ENCODE measurements at places on chromosomes 16 and 17.

GRCh38 chr17:78944026-78944425 is 18.8 kb upstream of the TIMP2 start:
- DNase-seq = no peak

DNA sequence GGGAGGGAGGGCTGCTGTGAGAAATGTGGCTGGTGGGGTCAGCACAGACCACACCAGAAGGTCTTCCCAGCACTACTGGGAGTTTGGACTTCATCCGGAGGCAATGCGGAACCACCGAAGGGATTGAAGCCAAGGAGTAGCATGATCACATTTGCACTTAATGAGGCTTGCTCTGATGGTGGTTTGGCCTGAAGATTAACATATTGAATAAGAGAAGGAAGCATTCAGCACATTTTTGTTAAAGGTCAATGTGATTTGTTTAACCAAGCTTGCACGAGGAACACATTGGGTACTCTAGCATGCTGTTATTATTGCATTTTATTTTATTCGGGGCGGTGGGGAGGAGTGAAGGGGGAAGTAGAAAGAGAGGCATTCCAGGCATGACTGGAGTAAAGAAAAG is 378.6 kb downstream of the UTP18 start:
- DNase-seq = no peak

DNA sequence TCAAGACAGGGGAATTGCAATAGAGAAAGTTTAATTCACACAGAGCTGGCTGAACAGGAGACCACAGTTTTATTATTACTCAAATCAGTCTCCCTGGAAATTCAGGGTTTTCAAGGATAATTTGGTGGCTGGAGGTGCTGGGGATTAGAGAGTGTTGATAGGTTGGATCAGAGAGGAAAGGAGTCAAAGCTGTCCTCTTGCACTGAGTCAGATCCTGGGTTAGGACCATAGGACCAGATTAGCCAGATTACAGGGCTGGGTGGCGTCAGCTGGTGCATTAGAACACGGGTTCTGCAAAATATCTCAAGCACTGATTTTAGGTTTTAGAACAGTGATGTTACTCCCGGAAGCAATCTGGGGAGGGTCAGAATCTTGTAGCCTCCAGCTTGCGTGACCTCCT is 1.8 kb upstream of the NSMCE1 start:
- no peak for DNase-seq

DNA sequence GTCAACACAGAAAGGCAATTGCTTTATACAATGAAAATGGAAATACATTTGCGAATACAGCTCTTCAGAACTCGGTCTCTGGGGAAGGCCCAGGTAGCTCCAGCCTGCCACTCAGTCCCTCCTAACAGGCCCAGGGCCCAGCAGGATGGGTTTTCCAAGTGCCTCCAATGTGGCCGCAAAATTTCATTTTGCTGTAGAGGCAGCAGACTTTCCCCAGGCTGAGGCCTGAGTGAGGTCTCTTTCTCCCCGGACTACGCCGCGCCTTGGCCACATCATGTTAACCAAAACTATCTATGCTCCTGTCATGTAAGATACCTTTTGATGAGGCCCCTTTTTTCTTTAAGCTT is 606.0 kb upstream of the SALL1 start:
- no peak for DNase-seq

- peak; percentile 82 for DNase-seq
Observed at GRCh38 chr17:78970834-78971755, 8.6 kb downstream of the LGALS3BP start.

DNA sequence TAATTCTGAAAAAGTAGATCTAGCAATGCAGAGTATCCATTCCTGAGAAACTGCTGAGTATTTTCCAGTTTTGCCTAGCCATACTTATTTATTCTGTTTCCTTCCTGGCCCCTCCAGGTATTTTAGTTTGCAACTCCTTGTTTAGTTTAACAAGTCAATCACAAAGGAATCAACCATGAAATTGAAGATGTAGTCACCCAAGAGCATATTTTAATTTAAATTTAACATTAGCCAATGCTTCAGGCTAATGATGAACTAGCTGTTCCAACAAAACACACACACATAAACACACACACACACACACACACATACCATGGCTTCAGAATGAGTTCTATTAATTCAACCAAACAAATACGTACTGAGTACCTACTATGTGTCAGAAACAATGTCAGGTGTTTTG is 332.8 kb upstream of the ERCC4 start:
- DNase-seq = no peak

DNA sequence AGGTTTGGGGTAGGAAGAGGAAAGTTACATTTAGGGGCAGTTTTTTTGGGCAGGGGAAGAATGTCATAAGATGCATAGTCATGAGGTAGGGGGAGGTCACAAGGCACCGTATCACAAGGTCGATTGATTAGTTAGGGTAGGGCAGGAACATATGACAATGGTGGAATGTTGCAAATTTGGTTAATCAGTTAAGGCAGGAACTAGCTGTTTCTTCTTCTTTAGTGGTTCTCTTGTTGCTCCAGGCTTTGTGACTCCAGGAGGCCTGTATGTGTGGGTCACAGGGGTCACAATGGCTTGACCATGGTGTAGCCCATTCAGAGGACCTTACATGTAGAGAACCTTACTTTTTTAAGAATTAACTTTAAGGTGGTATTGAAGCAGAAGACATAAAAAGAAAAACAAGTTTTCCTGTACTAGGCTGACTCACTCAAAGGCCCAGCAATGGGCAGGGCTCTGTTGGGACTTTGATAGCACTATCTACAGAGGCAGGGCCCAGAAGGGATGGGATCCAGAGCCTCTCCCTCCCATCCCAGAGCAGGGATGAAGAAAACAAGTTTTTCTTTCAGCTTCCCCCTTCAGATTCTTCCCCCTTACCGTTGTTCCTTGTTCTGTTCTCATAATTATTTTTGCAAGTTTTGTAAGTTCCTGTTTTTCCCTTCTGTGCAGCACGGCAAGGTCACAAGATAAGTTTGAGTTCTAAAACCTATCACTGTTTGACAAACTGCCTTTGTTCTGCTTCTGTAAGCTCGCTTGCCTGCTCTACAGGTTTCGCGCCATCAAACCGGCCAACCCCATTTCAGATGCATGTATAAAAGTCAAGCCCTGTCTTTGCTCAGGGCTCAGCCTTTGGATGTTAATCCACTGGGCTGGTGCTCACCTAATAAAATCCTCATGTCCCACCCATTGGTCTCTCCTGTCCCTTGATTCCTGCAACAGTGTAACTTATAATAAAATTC is 45.8 kb upstream of the ATF7IP2 start:
- no peak for DNase-seq

- no peak for DNase-seq
Observed at GRCh38 chr17:64992325-64992802, 64.2 kb downstream of the GNA13 start.

- DNase-seq = no peak
Observed at GRCh38 chr17:77019893-77020379, 120.8 kb upstream of the SEC14L1 start.

DNA sequence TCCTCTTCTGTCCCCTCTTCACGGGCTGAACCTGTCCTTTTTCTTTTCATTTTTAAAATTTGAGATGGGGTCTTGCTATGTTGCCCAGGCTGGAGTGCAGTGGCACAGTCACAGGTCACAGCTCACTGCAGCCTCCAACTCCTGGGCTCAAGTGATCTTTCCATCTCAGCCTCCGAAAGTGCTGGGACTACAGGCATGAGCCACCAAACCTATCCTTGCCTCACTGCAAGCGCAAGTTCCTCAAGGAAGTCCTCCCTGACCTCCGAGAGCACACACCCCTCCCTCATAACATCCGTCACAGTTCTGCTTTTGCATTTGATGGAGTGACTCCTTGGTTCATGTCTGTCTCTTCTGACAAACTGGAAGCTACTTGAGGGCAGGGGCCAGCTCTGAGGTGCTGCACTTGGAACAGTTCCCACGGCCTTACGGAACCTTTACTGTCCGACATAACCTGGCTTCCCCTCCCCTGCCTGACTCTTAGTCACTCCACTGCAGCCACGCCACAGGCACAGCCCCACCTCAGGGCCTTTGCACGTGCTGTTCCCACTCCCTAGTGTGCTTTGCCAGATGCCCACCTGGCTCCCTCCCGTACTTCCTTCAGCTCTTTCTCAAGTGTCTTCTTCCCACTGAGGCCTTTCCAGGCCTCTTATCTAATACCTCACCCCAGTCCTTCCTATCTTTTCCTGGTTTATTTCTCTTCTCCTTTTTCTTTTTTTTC is 4.4 kb downstream of the TBX6 start:
- DNase-seq = no peak

DNA sequence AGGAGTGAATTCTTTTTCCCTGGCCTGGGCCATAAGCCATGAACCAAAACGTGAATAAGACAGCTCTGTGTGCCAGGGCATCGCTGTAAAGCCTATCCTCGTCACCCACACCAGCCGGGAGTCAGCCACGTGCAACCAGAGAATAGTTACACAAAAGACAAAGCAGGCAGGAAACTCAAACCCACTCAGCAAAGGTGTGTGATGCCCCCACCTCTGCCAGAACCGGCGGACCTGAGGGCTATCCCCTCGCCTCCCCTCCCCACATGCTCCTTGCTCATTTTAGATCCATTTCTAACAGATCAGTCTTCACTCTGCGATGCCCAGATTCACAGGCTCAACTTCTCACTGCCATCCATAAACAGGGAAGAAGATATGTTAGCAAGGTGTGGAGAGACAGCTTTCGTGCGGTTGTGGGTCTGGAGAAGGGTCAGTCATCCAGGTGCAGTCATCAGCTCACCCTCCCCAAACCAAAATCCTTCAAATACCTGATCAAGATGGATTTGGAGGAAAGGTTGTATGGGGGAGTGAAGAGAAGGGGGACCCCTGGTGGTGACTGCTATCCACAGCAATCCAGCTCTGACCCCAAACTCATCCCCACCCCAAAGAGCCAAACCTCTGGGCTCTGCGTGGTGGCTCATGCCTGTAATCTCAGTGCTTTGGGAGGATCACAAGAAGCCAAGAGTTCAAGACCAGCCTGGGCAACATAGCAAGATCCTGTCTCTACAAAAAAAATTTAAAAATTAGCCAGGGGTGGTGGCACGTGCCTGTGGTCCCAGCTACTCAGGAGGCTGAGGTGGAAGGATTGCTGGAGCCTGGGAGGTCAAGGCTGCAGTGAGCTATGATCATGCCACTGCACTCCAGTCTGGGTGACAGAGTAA is 219.2 kb downstream of the C16orf78 start:
- peak; percentile 31 for DNase-seq

GRCh38 chr17:1110862-1111598 is 68.8 kb downstream of the ABR start:
- no peak for DNase-seq

DNA sequence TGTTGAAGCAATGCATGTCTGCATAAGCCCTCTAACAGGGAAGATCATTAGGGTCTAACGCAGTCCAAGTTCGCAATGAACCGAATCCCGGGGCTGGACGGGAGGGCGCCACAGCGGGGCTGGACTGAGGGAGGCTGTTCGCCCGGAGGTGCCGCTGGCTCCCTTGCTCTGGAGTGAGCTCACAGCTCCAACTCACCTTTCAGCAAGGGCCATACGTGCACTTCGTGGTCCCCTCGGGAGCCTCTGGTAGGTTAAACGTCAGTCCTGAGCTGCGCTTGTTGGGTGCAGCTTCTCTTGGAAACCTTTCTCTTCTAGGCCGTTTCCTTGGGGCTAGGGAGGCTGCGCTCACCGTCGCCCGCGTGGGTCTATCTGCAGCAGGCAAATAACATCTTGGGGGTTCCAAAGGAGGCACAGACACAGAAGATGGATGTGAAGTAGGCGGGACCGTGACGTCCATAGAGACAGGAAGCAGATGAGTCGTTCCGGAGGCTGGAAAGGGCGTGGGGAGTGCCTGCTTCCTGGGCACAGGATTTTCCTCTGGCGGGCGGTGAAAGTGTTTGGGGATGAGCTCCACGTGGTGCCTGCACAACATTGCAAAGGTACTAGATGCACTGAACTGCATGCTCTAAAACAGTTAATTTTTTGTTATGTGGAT is 21.9 kb downstream of the ATP2C2 start:
- DNase-seq = no peak

GRCh38 chr17:14510136-14510535 is 209.3 kb downstream of the HS3ST3B1 start:
- DNase-seq = no peak

DNA sequence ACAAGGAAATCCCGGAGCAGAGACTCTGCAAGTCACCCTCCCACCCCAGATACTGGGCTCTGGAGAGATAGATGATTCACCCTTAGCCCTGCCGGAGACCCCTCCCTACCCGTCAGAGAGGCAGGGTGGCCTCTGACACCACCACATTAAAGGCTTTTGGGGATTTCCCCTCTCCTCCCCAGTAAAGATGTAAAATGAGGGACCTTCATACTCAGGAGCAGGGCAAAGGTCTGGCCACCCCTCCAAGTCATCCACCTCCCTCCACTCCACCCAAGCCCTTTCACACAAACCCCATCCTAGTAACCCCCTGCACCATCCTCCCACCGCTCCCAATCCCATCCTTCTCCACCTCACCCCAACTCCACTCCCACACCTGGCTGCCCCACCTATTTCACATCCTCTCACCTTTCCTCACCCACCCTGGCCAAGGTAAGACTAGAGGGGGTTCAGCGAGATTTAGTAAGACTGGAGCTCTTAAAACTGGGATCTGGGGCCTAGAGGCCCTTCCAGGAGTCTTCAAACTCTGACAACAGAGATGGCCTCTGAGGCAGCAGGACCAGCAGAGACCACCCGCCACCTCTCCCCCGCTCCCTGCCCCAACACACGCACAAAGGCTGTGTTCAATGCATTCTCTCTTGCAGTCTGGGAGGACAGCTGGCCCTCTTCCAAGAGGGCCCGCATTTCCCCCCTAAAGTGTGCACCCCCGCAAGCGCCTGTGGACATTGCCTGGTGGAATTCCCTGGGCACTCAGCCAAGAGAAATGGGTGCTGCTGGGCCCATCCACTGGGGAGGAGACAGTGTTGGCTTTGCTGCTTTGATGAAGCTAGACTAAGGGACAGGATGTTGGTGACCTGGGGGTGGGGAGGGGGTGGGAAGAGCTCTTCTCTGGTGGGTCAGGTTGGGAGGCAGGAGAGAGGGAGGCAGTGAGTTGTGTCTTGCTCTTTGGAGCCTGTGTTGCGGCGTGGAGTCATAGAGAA is 1.1 kb downstream of the ABAT start:
- DNase-seq = peak; percentile 61

DNA sequence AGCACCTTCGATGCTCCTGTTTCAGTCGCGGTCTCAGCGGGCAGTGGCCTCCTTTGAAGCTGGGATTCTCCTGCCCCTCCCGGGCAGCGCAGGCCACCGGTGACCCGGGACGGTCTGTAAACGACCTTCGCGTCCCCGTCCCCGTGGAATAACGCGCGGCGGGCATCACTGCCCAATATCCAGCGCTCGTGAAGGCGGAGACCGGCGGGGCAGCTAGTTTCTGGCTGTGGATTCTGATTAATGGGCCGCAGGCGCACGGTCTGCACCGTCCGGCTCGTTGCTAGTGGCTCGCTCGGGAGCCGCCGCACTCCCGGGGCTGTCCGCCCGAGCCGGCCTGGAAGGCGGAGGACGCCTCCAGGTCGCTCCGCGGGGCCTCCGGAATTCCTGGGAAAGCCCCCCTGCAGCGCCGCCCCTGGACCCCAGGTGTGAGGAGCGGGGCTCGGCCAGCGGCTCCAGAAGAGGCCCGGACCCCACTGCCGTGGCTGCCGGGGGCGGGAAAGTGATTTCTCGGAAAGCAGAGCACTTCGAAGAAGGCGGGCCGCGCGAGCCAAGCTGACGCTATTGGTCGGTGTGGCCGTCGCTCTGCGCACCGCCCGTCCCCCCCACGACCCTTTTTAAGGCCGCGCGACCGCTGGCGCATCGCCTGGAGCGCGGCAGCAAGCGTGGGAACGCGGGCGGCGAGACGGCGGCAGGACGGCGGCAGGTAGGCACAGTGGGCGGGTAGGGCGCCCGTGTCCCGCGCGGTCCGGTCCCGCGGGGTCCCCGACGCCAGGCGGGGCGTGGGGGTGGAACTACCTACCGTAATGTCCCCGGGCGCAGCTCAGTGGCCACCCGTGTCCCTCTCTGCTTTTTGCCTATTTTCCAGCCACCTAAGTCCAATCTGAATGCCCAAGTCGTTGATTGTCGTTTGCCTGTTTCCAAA is at the start of gene IRF8:
TSS of gene IRF8 (plus strand) at position 642 of the 922 bp plus-strand sequence. CDS start 3,854 bp downstream, outside the sequence.
- DNase-seq = peak; percentile 88

All from activated CD8-positive, alpha-beta memory T cell treated with anti-CD3 and anti-CD28 coated beads, Interleukin-2, amount 50 U/mL, for 4 hours (primary cell).